Fibroblast of skin of left quadriceps (primary cell): ENCODE measurements at places on chromosomes 16 and 17.

DNA sequence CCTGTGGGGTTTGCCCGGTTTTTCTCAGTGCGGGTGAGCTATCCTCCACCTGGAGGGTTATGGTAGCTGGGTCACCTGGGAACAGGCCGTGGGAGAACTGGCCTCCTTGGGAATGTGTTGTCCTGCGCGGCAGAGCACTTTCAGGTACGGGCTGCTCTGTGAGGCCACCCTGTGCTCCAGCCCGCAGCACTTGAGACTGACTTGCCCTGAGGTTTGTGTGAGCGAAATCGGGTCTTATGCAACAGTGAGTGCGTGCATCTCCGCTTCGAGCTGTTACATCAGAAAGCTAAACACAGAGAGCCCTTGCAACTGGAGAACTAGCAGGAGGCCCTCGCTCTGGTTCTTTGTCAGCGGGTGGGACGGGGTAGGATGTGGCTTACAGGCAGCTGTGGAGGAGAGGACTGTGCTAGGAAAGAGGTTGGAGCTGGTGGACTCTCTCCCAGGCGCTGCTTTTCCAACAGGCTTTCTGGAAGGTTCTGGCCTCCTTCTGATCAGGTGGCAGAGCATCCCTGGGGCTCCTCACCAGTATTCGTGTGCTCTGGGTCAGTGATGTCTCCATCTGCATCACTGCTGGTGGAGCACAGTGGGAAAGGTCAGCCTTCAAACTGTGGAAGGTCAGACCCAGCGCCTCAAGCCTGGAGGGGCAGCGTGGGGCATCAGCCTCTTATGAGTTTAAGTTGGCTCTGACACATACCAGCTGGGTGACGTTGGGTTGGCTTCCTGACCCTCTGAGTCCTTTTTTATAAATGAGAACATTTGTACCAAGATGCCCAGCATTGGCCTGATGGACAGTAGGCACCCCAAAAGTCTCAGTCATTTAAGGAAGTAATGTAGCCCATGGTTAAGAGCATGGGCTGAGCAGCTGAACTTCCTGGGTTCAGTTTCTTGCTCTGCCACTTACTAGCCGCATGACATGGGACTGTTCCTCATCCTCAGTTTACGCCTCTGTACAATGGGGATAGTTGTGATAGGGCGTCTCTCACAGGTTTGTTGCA is 76.3 kb downstream of the KSR1 start:
- peak; percentile 44 for DNase-seq

DNA sequence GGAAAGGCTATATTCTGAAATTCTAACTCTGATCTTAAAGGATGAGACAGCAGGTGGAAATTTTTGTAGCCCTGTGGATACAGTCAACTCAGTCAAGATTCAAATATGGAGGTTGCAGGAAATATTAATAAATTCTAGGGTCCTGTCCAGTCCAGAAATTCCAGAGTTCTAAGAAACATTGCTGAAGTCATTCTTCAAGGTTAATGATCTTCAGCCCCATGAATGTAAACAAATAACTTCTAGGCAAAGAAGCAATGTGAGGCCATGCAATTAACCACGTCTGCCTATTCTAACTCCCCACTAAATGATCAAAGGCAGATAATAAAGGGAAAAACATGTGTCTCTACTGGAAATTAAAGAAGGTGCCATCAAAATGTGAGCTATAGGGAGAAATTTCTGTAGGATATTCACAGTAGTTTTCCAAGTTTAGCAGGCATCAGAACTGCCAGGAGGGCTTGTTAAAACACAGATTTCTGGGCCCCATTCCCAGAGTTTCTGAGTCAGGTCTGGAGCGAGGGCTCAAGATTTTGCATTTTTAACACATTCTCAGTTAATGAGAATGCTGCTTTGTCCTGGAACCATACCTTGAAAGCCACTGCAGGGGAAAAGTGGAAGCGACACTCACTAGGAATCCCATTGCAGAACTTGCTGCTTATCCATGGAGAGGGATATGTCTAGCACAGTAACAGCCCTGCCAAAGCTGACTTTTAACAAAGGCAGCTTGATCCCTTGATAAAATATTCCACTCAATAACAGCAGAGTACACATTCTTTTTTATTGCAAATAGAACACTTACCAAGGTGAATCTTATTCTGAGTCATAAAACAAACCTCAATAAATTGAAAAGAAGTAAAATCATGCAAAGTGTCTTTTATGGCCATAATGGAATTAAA is 61.8 kb downstream of the DNAH3 start:
- DNase-seq: no peak

DNA sequence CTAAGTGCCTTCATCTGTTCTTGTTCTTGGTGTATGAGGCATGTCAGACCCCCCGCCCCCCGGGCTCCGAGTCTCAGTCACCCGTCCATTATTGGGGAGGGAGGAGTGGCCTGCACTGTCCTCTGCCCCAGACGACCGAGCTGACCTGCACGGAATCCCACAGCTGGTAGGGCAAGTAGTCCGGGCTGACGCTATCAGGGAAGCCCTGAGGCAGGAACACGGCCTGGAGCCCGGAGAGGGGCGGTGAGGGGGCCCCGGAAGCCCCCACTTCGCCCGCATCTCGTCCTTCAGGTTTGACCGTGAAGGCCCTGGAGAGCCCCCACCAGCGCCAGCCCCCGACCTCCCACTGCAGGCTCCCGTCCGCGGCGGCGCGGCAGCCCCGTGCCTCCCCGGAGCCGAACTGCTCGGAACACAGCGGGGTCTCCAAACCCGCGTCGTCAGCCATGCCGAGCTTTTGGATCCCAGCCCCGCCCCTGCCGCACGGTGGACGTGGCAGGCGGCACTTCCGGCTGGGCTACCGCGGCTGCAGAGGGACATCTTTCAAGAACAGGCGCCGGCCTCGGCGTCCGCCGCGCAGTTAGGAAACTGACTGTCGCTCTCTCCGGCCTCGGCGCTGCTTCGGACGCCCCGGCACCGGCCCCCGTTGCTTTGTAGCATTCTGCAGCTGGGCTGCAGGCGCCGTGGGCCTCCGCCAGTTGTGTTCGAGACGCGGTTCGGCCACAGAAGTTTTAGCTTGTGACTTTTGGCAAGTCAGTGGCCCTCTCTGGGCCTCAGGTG is at the start of gene RUSF1:
Gene RUSF1 (minus strand): TSS at position 463 of the 777 bp plus-strand sequence. CDS start 18 bp downstream, at position 445.
- peak; percentile 82 for DNase-seq

DNA sequence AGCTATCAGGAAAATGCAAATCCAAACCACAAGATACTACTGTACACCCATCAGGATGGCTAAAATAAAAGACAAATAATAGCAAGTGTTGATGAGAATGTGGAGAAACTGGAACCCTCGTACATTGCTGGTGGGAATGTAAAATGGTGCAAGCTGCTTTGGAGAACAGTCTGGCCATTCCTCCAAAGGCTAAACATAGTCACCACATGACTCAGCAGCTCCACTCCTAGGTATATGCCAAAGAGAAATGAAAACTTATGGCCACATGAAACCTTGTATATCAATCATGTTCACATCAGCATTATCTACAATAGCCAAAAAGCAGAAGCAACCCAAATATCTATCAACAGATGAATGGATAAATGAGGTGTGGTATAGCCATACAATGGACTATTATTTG is 28.5 kb downstream of the VAC14 start:
- DNase-seq: no peak

- no peak for DNase-seq
Measured at GRCh38 chr16:24991349-24991748, 23.8 kb downstream of the ARHGAP17 start.
